ENCODE measurements at places on chromosomes 1 and 21.
A peak's percentile ranks its signal among the peaks of the same experiment; 100 is the strongest.

DNA sequence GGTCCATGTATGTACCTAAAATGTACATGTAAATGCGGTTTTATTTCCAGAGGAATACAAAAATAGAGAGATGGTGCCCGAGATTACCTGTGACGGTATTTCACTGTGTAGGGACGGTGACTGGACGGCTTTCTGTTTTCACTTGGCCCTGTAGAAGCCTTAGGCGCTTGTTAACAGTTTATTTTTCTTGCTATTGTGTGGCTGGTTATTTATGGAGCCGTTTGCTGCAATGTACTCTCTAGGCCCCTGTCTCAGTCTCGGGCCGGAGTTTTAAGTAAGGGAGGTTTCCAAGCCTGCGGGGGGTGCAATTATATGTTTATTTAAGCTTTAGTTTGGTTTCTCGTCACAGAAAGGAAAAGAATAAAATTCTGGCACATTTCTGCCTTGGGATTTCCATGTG is 413 bp downstream of the EFCAB7 start:
- no peak for DNase-seq

DNA sequence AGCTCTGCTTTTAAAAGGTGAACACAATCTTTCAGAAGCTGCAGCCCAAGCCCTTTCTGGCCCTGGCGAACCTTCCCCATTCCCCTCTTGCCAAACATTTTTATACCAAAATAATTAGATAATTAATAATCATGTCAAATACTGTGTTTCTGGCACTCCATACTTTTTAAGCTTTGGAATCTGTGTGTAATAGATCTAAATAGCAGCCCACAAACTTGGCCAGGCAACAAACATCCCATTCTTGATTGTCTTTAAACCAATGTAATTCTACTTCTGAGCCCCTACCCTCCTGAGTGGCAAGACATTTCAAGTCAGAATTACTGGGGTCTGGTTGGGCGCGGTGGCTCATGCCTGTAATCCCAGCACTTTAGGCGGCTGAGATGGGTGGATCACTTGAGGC is 137.7 kb downstream of the NAV1 start:
- no peak for DNase-seq

DNA sequence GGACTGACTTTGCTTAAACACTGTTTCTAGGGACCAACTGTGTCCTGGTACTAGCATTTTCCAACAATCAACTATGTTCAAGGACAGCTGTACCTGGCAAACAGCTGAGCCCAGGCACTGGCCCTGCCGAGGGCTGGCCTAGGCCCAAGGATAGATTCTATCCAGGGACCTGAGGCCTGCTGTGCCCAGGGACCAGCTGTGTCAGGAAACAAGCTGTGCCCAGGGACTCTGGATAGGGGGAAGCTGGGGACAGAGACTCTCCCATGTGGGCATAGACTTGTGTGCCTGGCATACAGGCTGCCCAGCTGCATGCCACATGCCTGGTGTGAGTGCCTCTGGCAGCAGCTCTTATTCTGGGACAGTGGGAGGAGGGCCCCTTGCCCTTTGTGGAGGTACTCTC is 38.1 kb upstream of the POU3F1 start:
- DNase-seq = no peak

DNA sequence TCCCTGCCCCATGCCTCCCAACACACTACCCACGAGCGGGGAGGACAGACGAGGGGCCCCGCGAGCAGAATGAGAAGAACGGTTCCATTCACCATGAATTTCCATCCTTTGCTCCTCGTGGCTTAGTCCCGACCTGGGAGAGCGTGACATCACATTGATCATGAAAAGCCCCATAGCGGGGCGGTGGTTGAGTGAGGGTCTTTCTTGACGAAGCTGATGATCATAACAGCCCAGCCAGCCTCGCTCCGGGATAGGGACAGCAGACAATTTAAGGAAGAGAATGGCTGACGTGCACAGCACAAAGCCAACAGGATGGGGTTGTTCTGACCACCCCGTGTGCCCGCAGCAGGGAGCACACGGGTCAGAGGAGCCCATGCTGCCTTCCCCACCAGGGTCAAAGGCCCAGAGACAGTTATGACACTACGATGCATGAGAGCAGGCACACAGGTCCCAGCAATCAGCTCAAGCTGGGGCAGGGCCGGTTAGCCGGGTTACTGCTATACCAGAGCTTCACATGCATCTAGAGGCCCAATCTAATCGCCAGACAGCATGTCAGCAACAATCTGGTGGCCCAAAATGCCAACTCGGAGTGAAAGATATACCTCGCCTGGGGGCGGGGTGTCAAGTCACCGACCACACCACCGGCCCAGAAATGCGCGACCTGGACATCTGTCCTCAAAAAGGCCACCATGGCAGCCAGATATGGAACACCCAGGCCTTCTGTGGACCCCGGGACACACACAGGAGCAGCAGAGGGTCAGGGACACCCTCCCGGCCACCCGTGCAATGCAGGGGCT is 135.2 kb downstream of the LIPI start:
- DNase-seq = no peak

DNA sequence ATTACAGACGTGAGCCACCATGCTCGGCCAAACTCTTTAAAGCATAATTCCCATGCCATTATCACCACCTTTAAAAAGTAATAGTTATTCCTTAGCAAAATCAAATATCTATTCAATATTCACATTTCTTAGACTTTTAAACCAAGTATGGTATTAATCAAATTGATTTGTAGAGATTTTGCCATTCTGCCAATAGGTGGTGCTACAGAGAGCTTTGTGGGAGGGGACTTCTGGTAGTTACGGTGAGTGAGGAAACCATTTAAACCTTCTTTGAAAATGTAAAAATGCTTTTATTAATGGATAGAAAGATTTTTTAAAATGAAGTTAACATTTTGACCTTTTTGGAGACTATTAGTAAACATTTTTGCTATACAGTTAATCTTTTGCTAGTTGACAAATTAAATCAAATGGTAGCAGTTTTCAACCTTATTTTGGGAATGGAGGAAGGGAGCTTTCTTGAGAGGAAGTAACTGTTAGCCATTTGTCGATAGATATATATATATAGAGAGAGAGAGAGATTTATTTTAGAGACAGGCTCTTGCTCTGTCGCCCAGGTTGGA is 19.3 kb downstream of the IARS2 start:
- DNase-seq = peak; percentile 62

GRCh38 chr1:33338048-33338439 is 17.1 kb upstream of the A3GALT2 start:
- no peak for DNase-seq

DNA sequence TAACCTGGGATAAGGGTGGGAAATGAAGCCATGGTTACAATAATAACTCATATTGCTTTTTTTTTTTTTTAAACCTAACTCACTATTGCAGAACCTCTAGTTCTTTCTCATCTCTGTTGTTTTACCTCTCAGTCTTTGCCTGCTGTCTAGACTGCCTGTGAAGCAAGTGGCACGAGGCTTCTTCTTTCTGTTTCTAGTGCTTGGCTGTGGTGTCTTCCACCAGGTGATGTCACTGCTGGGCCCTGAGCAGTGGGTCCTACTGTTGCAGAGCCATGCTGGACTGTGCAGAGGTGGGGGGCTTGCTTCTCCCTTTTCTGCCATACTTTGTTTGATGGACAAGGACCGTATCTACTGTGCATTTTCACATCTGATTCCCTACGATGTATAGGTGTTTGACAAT is 51.7 kb downstream of the ZNF326 start:
- DNase-seq = no peak

GRCh38 chr1:211323156-211324063 is 3.2 kb upstream of the TRAF5 start:
- DNase-seq = peak; percentile 79

- no peak for DNase-seq
Observed at GRCh38 chr21:30953605-30954004, 72.2 kb upstream of the KRTAP11-1 start.

DNA sequence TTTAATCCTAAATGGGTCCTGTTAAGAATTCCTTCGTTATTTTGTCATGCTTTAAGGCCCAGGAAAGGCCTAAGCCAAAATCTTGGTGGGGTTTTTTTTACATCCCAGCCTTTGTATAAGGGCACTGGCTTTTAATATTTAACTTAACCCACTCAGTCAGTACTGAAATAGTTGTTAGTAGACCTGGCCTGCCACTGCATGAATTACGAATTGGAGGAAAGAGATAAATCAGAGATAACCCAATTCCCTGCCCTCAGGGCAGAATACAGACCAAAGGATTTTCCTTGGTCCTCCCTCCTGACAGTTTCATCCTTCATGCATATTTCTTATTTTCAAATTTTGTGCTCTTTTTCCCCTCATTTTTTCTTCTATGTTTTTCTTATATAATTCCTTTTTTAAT is 193.0 kb downstream of the FASLG start:
- DNase-seq = no peak

DNA sequence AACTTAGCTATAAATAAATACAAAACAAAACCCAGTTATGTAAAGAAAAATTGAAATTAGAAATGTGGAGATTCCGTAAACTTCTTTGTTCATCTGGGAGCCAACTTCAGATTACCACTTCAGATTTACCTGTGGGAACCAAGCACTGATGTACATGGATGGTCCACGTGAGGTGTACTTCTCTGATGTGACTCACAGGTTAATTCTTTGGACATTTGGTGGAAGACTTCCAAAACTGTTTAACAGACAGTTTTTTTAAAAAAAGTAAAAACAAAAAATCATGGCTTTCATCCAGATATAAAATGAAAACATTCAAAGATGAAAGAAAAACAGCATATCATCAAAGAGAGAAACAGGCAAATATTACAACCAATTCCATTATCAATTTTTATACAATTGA is 92.0 kb downstream of the MAST2 start:
- no peak for DNase-seq

- DNase-seq = no peak
Observed at GRCh38 chr1:230768903-230769570, 21.8 kb downstream of the CAPN9 start.
